Aorta (tissue), 5 donors: ENCODE measurements at places on chromosomes 4 and X.
A peak's percentile ranks its signal among the peaks of the same experiment; 100 is the strongest.

- DNase-seq = no peak
- H3K27ac ChIP-seq = no peak overlapping the region
- H3K4me3 ChIP-seq = no peak overlapping the region
- no peaks in the 10 kb centered on the region for H3K4me1 ChIP-seq
Observed at GRCh38 chr4:89215736-89216135, 91.9 kb downstream of the GPRIN3 start.

- no peak for DNase-seq
- H3K4me3 ChIP-seq = no peak overlapping the region
- no peaks in the 10 kb centered on the region for H3K36me3 ChIP-seq
- no peaks in the 10 kb centered on the region for H3K4me1 ChIP-seq
Observed at GRCh38 chrX:111168314-111168713, 72.3 kb downstream of the PAK3 start.

GRCh38 chrX:1009771-1010170, 202.7 kb downstream of the CRLF2 start:
- no peaks in the 10 kb centered on the region for H3K4me1 ChIP-seq
- no peak overlapping the region for H3K4me3 ChIP-seq
- DNase-seq = no peak
- no peak overlapping the region for H3K27ac ChIP-seq
- no peaks in the 10 kb centered on the region for H3K36me3 ChIP-seq

- no peaks in the 10 kb centered on the region for H3K4me1 ChIP-seq
- H3K27ac ChIP-seq = no peak overlapping the region
- DNase-seq = peak; percentile 81
- no peaks in the 10 kb centered on the region for H3K36me3 ChIP-seq
Observed at GRCh38 chr4:24470666-24471485, 113.5 kb downstream of the DHX15 start.
